Mesothelial cell of epicardium (in vitro differentiated cells): ENCODE measurements at places on chromosomes 5 and 9. TPM values are rescaled to one million over a fixed set of nuclear protein-coding genes. Genes with fewer than 3 reads are reported as not detected.

- no peak overlapping the region for H3K27ac ChIP-seq
- H3K4me3 ChIP-seq, result no peak overlapping the region
- peaks cover 9% of the 10 kb centered on the region for H3K4me1 ChIP-seq
- peaks cover 25% of the 10 kb centered on the region for H3K27me3 ChIP-seq
Measured at GRCh38 chr9:128405780-128406171, 14.9 kb upstream of the CERCAM start.

ROR2 gene
- 36.7 to 41.0 TPM (median 39.7 TPM) in 3 replicates for total RNA-seq

DNA sequence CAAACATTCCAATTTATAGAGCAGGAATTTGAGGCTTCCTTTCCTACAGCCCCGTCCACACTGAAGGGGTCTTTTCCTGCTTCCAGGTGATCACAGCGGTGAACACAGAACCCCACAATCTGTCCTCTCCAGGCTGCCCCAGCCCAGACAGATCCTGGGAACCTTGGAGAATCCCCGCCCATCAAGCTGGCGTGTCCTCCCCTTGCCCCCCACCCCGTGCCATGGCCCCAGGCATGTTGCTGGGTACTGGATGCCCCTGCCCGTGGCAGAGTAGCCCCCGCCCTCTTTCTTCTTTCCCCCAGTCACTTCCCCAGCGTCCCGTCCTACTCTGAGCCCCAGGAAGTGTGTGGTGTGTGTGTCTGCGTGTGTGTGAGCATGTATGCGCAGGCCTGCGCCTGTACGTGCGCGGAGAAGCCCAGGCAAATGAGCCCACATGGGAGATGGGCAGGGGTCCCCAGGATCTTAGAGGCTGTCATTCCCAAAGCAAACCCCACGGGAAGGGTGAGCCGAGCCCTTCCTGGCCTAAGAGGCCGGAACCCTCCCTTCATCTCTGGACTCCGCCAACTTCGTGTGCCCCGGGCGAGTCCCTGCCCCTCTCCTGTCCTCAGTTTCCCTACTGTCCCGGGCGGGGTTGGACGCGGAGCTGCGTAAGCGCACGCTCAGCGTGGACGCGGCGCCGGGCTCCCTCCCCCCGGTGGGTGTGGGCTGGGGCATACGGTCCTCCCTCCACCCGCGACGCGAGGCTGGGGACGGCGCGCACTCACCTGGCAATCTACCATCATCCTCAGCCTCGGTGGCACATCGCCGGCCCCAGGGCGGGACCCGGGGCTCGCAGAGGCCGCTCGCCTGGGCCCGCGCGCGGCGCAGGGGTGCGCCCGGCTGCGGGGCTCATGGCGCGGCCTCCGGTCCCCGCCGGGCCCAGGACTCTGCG is 15.2 kb downstream of the GBGT1 start:
- DNase-seq, result peak; percentile 62
- H3K4me1 ChIP-seq, result peaks cover 33% of the 10 kb centered on the region
- peak overlapping the region; percentile 98 for H3K27ac ChIP-seq
- H3K36me3 ChIP-seq, result no peaks in the 10 kb centered on the region
- no peaks in the 10 kb centered on the region for H3K27me3 ChIP-seq

DNA sequence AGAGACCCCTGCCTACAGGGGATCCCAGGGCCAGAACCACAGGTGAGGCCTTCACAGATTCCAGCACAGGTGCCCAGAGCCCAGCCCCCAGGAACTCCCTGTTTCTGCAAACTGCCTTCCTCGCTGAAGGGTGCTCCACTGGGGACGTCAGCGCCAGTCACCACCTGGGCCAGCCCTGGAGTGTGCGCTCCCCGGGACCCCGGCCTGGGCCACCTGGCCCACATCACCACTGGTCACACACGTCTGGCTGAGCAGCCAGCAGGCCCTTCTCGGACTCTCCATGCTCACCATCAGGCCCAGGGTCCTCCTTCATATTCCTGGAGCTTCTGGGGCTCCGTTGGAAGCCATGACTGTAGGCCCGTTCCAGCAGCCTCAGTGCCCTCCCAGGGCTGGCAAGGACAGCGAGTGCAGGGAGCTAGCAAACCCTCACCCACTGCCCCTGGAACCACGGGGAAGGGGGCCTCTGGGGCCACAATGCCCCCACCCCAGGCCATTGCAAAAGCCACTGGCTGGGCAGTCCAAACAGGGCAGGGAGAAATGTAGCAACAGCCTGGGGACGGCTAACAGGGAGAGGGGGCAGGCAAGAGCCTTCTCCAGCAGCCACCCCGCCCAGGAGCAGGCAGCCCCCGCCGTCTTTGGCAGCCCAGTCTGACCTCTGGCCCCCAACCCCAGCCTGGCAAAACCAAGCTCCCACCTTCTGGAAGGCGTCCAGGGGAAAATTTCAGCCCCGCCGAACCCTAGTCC is 1.3 kb downstream of the AGPAT2 start:
- peaks cover 7% of the 10 kb centered on the region for H3K4me1 ChIP-seq
- H3K27ac ChIP-seq, result peak overlapping the region; percentile 78

DNA sequence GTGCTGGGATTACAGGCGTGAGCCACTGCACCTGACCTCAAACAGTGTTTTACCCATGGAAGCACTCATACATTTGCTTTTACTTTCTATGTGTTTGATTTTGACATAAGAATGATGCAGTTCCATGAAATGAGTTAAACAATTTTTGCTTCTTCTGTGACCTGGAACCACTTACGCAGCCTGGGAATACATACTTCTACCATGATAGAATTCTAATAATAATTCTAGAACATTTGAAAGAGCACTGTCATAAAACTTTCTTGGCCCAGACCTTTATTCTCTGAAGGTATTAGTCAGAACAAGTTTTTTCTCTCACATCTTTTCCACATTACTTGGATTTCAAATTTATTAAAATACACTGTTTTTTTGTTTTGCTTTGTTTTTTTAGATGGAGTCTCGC is 25.3 kb upstream of the COL5A1 start:
- H3K36me3 ChIP-seq, result peaks cover 10% of the 10 kb centered on the region
- H3K27ac ChIP-seq, result no peak overlapping the region
- H3K4me3 ChIP-seq, result no peak overlapping the region
- peaks cover 17% of the 10 kb centered on the region for H3K4me1 ChIP-seq
- no peaks in the 10 kb centered on the region for H3K27me3 ChIP-seq
